ENCODE measurements at places on chromosomes 6 and 20.

DNA sequence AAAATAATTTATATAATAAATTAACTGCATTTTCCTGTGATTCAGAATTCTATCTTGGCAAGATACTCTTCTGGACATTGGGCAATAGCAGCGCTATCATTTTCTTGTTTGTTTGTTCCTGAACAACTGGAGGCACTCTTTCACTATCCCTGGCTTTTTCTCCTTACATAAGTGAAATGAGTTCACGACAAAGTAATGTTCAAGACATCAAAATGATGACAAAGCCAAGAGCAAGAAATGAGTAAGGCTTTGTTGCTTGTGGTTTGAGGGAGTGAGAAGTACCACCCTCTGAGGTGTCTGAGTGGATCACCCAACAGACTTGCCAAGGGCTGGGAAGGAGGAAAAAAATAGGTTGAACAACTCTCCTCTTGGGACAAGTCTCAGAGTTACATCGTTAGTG lies 466.6 kb upstream of the JAG1 start:
- DNase-seq, result no peak

DNA sequence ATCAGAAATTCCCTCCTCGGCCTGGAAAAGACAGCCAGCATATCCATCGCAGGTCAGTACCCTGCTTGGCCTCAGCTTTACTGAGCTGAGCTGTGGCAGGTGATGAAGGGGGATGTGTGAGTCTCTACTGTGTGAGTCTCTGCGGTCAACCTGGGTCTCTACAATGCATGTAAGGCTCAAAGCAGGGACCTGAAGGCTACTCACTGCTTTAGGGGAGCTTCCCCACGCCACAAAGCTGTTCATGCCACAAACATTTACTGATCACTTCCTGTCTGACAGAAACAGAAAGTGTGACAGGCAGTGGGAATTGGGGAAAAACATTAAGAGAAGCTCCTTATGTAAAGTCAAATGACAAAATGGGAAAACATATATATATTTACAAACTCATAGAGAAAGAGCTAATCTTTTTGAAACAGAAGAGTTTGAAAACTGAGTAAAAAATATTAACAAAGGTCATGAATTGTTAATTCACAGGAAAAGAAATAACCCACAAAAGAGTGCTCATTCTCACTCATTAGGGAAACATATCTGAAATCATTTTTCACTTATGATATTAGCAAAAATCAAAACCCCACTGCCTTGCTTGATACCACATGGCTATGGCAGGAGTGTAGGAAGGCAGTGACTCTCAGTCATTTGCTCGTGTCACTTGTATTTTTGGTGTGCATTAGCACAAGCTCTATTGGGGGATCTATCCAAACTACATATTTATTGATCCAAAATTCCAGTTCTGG lies 5.8 kb downstream of the BTN3A3 start:
- no peak for DNase-seq

DNA sequence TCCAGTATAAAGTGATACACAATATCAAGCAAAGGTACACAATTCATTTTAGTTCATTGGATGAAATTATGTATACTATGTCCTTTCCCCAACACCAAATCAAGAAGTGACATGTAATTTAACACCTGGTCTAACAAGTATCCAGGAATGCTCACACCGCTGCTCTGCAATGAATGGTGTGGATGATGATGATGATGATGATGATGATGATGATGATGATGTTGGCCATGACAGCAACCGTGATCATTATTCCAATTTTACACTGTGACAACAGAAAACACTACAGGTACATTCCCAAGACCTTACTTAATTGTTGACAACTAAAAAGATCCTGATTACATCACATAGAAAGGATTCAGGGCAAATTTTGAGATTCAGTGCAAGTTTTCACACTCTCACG lies 622.0 kb downstream of the PHF3 start:
- no peak for DNase-seq

GRCh38 chr6:3352678-3353077 lies 93.9 kb downstream of the PSMG4 start:
- DNase-seq, result no peak

GRCh38 chr6:152636609-152637295 lies 410 bp downstream of the SYNE1 start:
- DNase-seq, result peak; percentile 61

DNA sequence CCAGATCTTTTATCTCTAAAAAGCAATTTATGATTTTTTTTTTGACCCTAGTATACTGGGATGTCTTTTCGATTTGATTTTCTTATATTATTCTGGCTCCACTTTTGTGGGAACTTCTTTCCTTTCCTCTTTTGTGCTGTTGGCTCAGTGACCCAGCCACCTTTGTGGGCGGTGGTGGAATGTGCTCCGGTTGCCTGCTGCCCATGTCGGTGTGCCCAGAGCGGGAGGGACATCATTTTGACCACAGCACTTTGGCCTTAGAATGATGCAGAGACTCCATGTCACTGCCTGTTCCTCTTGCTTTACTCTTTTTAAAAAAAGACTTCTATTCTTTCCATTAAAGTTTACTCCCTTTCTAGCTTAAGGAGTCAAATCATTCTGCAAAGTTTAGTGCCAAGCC lies 198.0 kb downstream of the FARS2 start:
- DNase-seq, result no peak

GRCh38 chr6:25295651-25296050 lies 16.5 kb downstream of the CARMIL1 start:
- no peak for DNase-seq

GRCh38 chr6:30690403-30691207 lies at the start of gene NRM:
TSS of gene NRM (minus strand) at chr6:30690984. CDS start at chr6:30690974, 10 bp downstream.
- peak; percentile 84 for DNase-seq

DNA sequence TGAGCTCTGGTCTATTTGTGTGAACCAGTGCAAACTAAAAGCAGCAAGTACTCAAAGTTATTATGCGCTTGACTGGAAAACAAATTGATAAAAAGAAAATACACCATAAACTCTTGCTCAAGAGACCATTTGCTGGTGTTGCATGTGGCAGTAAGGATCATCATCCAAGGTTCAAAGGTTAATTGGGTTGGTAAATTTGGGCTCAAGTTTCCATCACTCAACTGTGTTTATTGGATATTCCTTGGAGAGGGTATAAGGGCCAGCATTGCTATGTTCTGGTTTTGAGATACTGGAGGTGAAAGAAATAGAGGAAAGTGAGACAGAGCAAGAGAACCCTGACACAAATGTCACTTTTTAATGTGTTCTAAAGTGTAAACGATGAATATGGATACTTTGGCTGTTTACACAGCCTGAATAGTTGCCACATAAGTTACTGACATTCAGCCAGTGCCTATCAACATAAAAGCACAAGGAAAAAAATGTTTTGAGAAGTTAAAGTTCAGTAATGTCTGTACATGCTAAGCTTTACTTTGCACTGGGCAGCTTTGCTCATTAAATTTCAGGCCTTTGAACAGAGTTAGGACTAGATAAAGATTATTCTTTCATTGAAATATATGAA lies 736.1 kb downstream of the HDGFL1 start:
- DNase-seq, result no peak

DNA sequence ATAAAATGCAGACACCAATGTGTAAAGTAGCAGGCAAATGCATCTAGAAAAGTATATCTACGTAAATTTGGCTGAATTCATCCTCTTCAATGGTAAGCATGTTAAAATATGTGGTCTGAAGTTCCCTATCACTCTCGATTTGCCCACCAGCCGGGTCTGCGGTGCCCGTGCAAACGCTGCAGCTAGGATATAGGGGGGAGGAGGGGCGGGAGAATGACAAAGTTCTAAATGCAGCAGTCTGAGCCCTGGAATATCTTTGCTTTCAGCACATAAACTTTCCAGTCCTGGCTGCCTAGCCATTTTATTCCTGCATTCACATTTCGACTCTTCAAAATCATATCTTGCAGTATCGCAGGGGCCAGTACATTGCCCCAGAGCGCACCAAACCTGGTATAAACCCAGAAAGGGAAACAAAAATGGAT lies 708 bp downstream of the NRN1 start:
- DNase-seq, result peak; percentile 41

DNA sequence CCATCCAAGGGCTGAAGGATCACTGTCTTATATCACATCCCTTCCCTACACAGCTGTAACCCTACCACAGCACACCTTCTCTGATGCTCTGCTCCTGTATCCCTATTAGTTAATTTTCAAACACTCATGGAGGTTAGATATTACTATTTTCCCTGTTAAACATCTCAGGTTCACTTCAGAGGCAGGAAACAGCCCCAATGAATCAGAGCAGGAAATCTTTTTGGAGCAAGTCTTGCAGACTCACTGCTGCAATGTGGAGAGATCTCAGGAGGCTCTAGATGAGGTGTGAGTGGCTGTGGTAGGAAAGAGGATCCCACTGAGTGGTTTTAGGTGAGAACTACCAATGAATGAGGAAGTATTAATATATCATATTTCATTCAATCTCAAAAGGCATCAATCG lies 19.7 kb upstream of the HTR1B start:
- no peak for DNase-seq

- DNase-seq, result no peak
Measured at GRCh38 chr6:148890652-148891404, 144.0 kb downstream of the UST start.

GRCh38 chr20:44689809-44690208 lies 25.4 kb upstream of the CCN5 start:
- no peak for DNase-seq

DNA sequence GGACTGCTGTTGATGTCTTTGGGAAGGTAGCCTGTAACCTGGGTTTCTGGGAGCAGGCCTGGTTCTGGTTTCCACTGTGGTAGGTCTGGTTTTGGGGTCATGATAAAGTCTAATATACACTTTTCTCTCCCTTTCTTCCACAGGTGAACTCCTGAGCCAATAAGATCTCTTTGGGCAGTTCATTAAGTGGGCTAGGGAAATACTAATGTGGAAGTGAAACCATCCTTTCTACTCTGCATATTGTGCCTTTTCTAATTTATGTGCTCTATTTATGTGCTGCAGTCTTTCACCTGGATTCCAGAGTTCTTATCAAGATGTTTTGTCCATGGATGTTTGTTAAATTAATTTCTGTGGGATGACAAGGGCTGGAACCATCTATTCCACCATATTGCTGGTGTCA lies 165.7 kb upstream of the PTPRK start:
- DNase-seq, result no peak

GRCh38 chr6:43972179-43972912 lies 154.9 kb downstream of the MRPL14 start:
- DNase-seq, result no peak

DNA sequence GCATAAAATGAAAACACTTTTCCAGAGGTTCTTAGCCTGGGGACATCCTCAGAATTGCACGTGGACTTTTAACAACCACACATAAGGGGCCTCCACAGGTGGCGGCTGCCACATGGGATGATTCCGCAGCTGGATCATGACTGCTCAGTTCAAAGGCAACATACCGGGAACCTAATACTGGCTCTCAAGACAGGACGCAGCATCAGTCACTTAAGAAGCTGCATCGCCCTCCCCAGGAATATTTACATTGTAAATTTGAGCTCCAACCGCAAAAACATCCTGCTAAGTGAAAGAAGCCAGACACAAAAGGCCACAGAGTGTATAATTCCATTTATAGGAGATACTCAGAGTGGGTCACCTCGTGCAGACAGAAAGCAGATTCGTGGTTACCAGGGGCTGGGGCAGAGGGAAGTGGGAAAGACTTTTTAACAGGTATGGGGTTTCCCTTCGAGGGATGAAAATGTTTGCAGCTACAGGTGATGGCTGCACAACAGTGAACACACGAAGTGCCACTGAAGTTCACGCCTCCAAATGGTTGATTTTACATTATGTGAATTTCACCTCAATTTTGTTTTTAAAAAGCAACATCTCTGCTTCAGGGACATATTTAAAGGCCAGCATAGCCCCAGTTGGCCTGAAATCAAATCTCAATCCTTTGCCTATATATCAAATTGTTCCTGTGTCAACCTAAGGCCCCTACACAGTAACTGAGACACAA lies 141.5 kb downstream of the BMP7 start:
- DNase-seq, result no peak

GRCh38 chr6:119259027-119259426 lies 90.5 kb downstream of the MAN1A1 start:
- DNase-seq, result no peak

- DNase-seq, result no peak
Measured at GRCh38 chr20:29452186-29452585, 1805.3 kb upstream of the DEFB115 start.

DNA sequence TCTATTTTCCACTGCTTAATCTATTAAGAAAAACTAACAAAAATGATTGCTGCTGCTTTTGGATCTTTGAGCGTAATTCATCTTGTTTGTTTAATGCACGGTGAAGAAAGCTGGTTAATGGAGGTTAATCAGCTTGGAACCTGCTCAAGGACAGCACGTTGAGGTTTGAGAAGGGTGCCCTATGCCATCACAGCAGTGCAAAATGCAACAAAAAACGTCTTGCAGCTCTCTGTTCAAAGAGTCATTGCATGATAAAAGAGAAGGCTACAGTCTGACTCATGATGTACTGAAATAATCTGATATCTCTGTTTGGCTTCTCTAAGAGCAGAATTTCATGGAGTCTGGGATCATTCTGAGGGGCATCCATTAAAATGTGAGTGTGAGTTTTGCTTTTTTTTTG lies 80.6 kb upstream of the PREP start:
- no peak for DNase-seq

- no peak for DNase-seq
Measured at GRCh38 chr20:16713066-16713465, 16.8 kb upstream of the SNRPB2 start.

DNA sequence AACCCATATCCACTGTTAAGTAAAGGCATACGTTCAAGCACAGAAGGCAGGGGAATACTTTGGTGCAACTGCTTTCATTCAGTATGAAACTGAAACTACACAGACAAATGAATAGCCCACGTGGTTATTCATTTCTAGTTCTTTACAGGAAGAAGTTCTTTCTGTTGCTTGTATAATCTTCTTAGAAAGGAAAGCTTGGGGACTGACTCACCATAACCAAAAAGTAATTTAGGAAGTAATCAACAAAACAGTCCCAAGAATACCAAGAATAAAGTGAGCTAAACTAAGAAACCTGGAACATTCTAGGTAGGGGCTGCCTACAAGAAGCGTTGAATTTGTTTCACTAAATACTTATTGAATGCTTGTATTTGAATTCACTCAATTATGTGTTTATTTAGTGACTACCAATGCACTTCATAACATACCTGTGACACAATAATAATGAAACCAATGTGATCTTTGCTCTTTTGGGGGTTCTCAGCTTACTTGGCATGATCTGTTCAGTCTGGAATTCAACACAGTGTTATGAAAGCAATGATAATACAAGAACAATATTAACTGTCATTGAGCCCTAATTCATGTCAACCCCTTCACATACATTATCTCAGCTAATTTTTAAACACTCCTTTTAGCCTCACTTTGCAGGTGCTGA lies 25.1 kb upstream of the KIAA0408 start:
- no peak for DNase-seq

All from G401 (cell line).